ENCODE measurements at places on chromosomes 5 and 9.

- DNase-seq: no peak
These were observed 103.9 kb upstream of the DMRT1 start for GRCh38 chr9:737400-738120.

GRCh38 chr9:86445671-86446070 lies 91.5 kb upstream of the TUT7 start:
- no peak for DNase-seq

- peak; percentile 45 for DNase-seq
These were observed 6.1 kb upstream of the TNIP1 start for GRCh38 chr5:151086905-151087360.

- no peak for DNase-seq
These were observed 7.9 kb downstream of the NACC2 start for GRCh38 chr9:136086951-136087740.

GRCh38 chr5:2263763-2264162 lies 381.0 kb upstream of the IRX4 start:
- no peak for DNase-seq

Measured in activated T-cell treated with anti-CD3 and anti-CD28 coated beads for 1 hour (primary cell).